Tibial nerve (tissue), 4 donors: ENCODE measurements at places on chromosomes 12 and 14.

GRCh38 chr14:70005281-70005805, 126.1 kb downstream of the SMOC1 start:
- H3K4me1 ChIP-seq, result no peaks in the 10 kb centered on the region
- no peak for DNase-seq
- no peak overlapping the region for H3K4me3 ChIP-seq

GRCh38 chr14:30994681-30995620, 30.5 kb upstream of the AP4S1 start:
- H3K4me1 ChIP-seq, result peaks cover 10% of the 10 kb centered on the region
- no peak overlapping the region for H3K4me3 ChIP-seq
- DNase-seq, result no peak
- H3K27ac ChIP-seq, result no peak overlapping the region
- no peaks in the 10 kb centered on the region for H3K36me3 ChIP-seq

DNA sequence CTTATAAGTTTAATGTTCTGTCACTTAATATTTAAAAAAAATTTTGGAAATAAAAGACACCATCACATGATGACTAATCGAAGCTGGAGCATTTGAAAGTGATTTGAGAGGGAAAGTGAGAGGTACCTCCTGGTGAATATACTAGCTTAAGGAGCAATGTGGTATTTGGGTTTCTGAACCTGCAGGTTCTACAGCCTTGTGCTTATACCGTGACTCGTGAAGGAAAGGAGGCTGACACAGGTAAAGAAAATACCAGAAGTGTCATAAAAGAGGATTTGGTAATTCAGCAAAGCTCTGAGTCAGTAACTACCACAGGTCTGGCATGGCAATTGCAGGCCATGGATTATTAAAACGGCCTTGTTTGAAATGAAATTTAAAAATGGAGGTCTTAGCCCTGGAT, 151.0 kb downstream of the SLC38A4 start:
- no peak for DNase-seq
- no peaks in the 10 kb centered on the region for H3K36me3 ChIP-seq
- H3K4me3 ChIP-seq, result no peak overlapping the region
- H3K27me3 ChIP-seq, result no peaks in the 10 kb centered on the region

DNA sequence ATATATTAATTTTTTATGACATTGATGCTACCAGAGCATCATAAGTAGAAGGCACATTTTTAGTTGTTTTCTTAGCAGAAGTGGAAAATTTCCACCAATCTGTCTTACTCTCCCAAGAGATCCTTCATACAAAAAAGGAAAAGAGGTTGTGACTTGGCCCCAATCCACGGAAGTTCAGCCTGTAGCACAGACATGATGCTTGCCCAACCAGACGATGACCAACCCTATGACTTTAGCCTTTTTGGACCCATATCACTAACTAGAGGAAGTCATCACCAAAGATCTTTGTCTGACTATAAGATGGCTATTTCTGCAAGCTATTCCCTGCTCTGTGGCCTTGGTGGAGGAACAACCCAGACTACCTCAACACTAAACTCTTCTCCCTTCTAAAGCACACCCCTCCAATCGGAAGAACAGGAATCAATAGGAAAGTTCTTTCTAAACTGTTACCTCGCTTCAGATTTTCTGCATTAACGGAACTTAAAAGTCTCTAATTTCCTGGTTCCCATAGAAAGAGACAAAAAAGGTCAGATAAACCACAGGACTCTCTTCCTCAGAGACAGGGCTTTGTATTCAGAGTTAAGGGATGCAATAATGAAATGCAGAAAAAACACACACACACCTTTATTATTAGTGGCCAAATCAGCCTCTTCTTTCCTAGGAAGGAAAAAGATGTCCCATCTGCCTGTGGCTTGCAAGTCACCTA, 4.1 kb upstream of the RHOJ start:
- H3K36me3 ChIP-seq, result no peaks in the 10 kb centered on the region
- H3K4me3 ChIP-seq, result no peak overlapping the region
- no peaks in the 10 kb centered on the region for H3K27me3 ChIP-seq
- no peak for DNase-seq

DNA sequence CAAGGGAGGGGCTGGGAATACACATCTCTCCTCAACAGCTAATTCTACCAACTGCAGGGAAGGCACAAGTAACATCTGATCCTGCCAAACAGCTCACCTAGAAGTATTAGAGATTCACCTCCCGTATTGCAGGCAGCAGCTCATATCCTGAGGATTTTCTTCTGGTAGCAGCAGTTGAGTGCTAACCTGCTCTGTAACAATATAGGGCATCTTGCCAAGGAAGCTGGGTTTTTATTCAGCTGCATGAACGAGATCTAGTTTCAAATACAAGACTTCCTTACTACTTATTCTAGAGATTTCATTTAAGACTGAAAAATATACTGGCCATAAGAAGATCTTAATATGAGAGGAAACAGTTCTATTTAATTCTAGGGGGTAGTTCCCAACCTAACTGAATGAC, 261.4 kb upstream of the USP15 start:
- no peaks in the 10 kb centered on the region for H3K27me3 ChIP-seq
- no peak overlapping the region for H3K4me3 ChIP-seq
- H3K36me3 ChIP-seq, result no peaks in the 10 kb centered on the region
- no peaks in the 10 kb centered on the region for H3K4me1 ChIP-seq
- no peak overlapping the region for H3K27ac ChIP-seq

- peak overlapping the region; percentile 99 for H3K27ac ChIP-seq
- no peaks in the 10 kb centered on the region for H3K4me1 ChIP-seq
- no peaks in the 10 kb centered on the region for H3K36me3 ChIP-seq
- no peak for DNase-seq
Measured at GRCh38 chr14:77322250-77322902, 1.5 kb downstream of the GSTZ1 start.

GRCh38 chr12:121114019-121114639, 18.5 kb upstream of the P2RX7 start:
- H3K4me1 ChIP-seq, result no peaks in the 10 kb centered on the region
- H3K27ac ChIP-seq, result no peak overlapping the region
- no peak overlapping the region for H3K4me3 ChIP-seq
- H3K27me3 ChIP-seq, result no peaks in the 10 kb centered on the region
- DNase-seq, result no peak

GRCh38 chr14:92685784-92686355, 62.6 kb downstream of the LGMN start:
- H3K27me3 ChIP-seq, result no peaks in the 10 kb centered on the region
- no peaks in the 10 kb centered on the region for H3K4me1 ChIP-seq
- H3K27ac ChIP-seq, result no peak overlapping the region
- H3K36me3 ChIP-seq, result no peaks in the 10 kb centered on the region

DNA sequence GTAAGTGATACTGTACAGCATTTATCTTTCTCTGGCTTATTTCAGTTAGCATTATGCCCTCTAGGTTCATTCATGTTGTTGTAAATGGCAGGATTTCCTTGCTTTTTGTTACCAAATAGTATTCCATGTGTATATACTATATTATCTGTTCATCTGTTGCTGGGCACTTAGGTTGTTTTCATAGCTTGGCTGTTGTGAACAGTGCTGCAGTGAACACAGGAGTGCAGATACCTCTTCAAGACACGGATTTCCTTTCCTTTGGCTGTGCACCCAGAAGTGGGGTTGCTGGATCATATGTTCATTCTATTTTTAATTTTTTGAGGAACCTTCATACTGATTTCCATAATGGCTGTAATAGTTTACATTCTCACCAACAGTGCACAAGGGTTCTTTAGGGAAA, 21.5 kb downstream of the EP400 start:
- no peak overlapping the region for H3K27ac ChIP-seq
- no peaks in the 10 kb centered on the region for H3K27me3 ChIP-seq
- no peak for DNase-seq
- no peak overlapping the region for H3K4me3 ChIP-seq
- no peaks in the 10 kb centered on the region for H3K36me3 ChIP-seq
- peaks cover 24% of the 10 kb centered on the region for H3K4me1 ChIP-seq

- no peak for DNase-seq
- no peaks in the 10 kb centered on the region for H3K4me1 ChIP-seq
- H3K27ac ChIP-seq, result no peak overlapping the region
- H3K36me3 ChIP-seq, result no peaks in the 10 kb centered on the region
- no peaks in the 10 kb centered on the region for H3K27me3 ChIP-seq
- H3K4me3 ChIP-seq, result no peak overlapping the region
Measured at GRCh38 chr14:95395098-95395737, 75.5 kb upstream of the CLMN start.

GRCh38 chr14:29043737-29044136, 277.1 kb downstream of the FOXG1 start:
- H3K4me1 ChIP-seq, result no peaks in the 10 kb centered on the region
- DNase-seq, result no peak

GRCh38 chr12:12979731-12980259, 20.3 kb downstream of the HEBP1 start:
- H3K4me3 ChIP-seq, result no peak overlapping the region
- DNase-seq, result no peak
- H3K27me3 ChIP-seq, result no peaks in the 10 kb centered on the region
- no peaks in the 10 kb centered on the region for H3K4me1 ChIP-seq
- peaks cover 38% of the 10 kb centered on the region for H3K36me3 ChIP-seq

GRCh38 chr12:122266230-122266901, at the start of gene VPS33A:
VPS33A (minus strand) TSS chr12:122266494; CDS start chr12:122266408, 86 bp downstream.
- peak within 1 kb of the TSS; percentile 73 for H3K4me3 ChIP-seq
- peaks cover 8% of the 10 kb centered on the region for H3K4me1 ChIP-seq
- H3K27ac ChIP-seq, result peak within 1 kb of the TSS; percentile 87
- peak; percentile 94 for DNase-seq
- no peaks in the 10 kb centered on the region for H3K27me3 ChIP-seq
- H3K36me3 ChIP-seq, result no peaks in the 10 kb centered on the region

DNA sequence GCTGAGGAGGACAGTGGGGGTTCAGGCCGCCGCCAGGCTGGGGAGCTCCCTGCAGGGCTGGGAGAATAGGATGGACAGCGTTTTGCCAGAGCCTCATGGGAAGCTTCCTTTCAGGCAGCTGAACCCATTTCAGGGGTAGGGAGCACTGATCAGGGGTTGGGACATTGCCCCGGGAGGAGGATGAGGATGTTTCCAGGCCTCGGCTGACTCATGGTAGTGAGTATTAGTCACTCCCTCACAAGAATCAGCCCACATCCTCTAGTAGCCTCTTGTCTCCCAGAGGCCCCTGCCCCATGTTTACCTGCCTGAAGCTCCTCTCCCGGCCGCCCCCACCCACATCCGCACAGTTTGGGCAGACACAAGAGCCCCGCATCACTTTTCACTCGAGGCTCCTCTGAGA, 89.8 kb downstream of the ZFP36L1 start:
- no peak overlapping the region for H3K27ac ChIP-seq
- no peak for DNase-seq
- H3K27me3 ChIP-seq, result no peaks in the 10 kb centered on the region
- no peak overlapping the region for H3K4me3 ChIP-seq
- no peaks in the 10 kb centered on the region for H3K36me3 ChIP-seq

DNA sequence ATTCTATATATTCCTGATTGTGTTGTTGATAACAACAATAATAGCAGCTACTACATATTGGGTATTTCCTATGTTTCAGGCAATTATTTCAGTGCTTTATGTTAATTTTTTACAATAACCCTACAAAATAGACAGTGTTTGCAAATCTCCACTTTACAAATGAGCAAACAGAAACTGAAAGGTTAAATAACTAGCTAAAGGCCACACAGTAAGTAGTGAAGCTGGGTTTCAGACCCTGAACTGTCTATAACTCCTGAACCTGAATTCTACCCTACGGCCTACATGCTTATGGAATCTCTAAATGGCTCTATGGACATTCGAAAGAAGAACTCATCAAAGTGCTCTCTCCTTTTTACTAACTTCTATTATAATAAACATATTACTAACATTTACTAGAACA, 19.7 kb upstream of the NUDT4 start:
- no peak overlapping the region for H3K4me3 ChIP-seq
- H3K4me1 ChIP-seq, result no peaks in the 10 kb centered on the region
- H3K36me3 ChIP-seq, result no peaks in the 10 kb centered on the region

DNA sequence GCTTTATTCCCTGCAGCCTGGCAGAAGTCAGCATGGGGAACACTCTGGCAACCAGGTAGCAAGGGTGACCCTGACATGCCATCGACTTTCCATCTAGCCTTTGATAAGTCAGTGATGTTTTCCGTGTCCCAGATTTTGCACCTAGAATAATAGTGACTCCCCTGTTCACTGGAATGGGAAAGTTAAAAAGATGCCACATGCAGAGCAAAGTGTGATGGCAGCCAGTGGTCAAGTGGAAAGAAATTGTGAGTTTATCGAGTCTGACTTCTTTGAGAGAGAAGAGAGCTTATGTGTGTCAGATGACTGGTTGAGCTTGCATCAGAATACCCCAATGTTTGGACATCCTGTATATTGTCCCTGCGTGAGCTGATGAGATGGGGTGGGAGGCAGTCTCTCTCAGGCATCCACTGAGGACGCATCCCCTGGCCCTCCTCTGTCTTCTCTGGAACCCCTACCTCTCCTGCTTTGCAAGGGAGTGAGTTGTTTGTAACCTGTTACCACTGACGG, 148.5 kb downstream of the GCH1 start:
- H3K4me1 ChIP-seq, result no peaks in the 10 kb centered on the region
- H3K36me3 ChIP-seq, result no peaks in the 10 kb centered on the region
- no peak for DNase-seq
- H3K27me3 ChIP-seq, result no peaks in the 10 kb centered on the region
- H3K27ac ChIP-seq, result no peak overlapping the region
- no peak overlapping the region for H3K4me3 ChIP-seq

- H3K27me3 ChIP-seq, result no peaks in the 10 kb centered on the region
- no peaks in the 10 kb centered on the region for H3K4me1 ChIP-seq
- H3K36me3 ChIP-seq, result no peaks in the 10 kb centered on the region
- DNase-seq, result no peak
- H3K4me3 ChIP-seq, result no peak overlapping the region
- H3K27ac ChIP-seq, result no peak overlapping the region
Measured at GRCh38 chr14:54761835-54762234, 140.8 kb downstream of the GCH1 start.

DNA sequence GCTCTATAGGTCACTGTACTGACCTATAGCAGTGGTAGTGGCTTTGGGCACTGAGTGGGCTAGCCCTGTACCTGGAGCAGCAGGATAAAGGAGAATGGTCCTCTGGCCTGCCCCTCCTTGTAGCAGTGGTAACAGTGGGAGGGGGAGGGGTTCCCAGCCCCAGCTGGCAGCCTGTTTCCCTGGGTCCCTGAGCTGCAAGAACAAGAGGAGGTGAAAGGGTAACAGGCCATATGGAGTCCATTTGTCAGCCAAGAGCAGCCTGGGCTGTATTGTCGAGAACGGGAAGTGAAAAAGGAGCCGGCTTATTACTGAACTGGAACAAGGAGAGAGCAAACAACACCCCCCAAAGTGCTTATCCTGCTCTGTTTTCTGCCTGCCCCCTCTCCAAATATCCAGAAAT, 73.8 kb upstream of the SRSF5 start:
- H3K27ac ChIP-seq, result no peak overlapping the region
- peaks cover 63% of the 10 kb centered on the region for H3K4me1 ChIP-seq
- no peaks in the 10 kb centered on the region for H3K36me3 ChIP-seq
- no peak for DNase-seq
- H3K4me3 ChIP-seq, result no peak overlapping the region
- H3K27me3 ChIP-seq, result no peaks in the 10 kb centered on the region
